IPS DF 6.9 (cell line): ENCODE measurements at places on chromosomes 1 and 21.

- no peak for DNase-seq
Measured at GRCh38 chr1:90614872-90615271, 102.2 kb downstream of the BARHL2 start.

DNA sequence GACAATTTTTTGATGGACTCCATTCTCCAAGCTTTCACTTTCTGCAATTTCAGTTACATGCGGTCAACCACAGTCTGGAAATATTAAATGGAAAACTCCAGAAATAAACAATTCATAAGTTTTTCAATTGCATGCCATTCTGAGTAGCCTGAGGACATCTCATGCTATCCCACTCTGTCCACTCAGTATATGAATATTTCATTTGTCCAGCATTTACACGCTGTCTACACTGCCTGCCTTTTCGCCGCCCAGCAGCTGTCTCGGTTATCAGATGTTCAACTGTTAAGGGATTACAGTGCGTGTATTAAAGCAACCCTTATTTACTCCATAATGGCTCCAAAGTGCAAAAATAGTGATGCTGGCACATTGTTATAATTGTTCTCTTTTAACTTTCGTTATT, 116.3 kb downstream of the ADSS2 start:
- no peak for DNase-seq

DNA sequence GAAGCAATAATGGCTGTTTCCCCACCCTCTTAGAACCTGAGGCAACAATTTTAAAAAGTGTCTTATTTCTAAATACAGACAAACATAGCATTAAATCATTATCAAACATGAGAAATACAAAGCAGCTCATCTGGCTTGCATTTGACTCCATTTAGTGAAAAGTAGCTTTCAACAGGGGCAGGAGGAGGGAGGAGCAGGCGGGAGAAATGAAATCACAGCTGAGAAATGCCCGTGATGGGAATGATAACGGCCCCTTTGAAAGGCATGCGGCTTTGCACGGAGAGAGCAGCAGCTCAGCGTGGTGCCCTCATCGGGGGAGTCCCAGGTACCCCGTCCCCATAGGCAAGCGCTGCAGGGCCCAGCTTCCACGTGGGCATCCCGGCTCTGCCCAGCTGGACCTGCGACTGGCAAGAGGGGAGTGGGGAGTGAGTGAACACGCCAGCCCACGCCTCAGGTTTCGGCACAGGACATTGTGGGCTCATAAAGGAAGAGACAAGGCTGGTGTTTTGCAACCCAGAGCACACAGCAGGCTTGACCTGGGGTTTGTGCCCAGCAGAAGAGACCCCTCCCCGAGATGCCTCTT, 134.6 kb downstream of the NPHP4 start:
- DNase-seq: no peak

DNA sequence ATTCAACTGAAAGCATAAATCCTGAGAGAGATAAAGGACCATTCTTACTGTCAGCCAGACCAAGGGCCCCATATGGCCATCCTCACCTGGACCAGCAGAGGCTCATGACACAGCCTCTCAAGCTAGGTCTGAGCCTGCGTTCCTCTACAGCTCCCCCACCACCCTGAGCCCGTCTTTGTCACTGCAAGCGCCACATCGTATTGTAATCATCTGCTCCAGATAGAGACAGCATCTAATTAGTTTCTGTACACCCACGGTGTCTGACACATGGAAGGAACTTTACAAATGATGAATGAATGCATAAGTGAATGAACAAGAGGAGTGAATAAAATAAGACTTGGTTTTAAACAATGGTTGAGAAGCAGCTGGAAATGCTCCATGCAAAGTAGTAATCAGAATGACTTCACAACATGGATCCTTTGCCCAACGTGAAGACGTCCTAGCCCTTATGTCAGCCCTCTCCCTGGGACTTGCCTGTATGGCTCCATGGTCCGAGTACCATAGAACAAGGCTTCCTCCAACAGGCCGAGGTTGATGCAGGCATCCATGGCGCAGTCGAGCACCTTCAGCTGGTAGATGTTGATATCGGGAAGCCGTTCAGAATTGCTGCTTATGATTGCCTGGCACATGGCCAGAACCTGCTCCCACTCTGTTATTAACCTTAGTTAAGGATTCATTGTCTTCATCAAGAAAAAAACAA, 648.9 kb downstream of the SMYD3 start:
- no peak for DNase-seq

DNA sequence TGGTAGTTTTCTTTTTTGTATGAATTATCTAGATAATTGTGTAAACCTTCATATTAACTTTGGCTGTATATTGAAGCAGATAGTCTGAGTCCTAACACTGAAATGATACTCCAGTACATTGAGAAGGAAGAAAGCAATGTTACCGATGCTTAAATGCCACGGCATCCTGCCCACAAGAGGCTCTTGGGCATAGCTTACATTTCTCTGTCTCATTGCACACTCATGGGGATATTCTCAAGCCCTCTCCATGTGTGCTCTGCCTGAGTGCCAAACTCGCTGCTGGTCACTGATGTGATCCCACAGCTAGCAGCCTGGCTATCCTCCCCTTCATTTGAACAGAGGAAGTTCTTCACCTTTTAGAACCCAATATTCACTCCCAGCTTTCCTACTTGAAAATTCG, 179.4 kb downstream of the TGFB2 start:
- DNase-seq: no peak

GRCh38 chr1:55213885-55214211, 1.3 kb downstream of the USP24 start:
- DNase-seq: no peak

GRCh38 chr1:19597496-19598309, 46.4 kb upstream of the NBL1 start:
- no peak for DNase-seq

- DNase-seq: no peak
Measured at GRCh38 chr21:42456457-42456856, 39.6 kb downstream of the RSPH1 start.

- DNase-seq: peak; percentile 37
Measured at GRCh38 chr1:189149547-189150375, 1327.9 kb downstream of the BRINP3 start.

DNA sequence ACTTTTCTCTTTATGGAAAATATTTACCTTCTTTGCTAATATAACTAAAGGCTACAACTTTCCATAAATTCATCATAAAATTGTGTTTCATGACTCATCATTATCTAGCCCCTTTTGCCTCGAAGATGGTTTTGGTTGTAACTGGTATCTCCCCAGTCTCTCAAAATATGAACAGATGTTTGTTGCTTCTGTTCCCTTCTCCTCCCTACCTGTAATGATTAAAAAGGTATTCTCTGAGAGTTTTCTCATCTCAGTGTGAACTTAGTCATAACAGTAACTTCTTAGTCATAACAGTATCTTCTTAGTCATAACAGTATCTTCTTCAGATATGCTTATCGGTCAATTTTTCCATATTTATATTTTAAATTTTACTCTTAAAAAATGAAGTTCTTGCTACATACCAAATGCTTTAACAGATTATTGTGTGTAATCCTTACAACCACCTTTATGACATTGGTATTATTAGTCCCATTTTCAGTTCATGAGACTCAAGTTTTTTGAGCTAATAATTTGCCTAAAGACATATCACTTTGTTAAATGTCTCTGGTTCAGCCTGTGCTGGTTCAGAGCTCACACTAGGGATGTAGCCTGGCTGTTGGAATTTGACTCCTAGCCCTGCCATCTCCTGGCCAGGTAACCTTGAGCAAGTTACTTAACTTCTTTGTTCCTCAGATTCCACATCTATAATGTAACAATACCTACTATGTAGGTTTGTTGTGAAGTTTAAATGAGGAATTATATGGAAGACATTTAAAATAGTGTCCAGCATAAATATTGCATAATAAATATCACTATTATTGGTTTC, 32.6 kb downstream of the ATP1B1 start:
- DNase-seq: no peak

DNA sequence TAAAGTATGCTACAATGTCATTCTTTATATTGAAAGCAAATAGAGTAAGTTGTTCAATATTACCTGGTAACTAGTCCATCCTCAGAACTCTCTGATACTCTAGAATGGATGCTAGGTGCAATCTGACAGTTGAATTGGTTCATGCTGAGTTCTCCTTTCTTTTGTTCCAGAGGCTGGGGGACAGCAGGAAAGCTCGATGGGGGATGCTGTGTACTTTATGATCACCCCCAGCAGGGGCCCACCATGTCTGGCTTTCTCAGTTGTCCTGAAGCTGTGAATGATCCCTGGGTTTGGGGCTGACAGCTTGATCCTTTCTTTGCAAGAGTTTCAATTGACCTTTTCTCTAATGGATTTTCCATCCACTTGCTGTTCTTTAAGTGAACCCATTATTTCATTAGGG, 22.5 kb downstream of the FMN2 start:
- no peak for DNase-seq
